ENCODE measurements at places on chromosomes 6 and 20.
A peak's percentile ranks its signal among the peaks of the same experiment; 100 is the strongest.

GRCh38 chr6:138145402-138145801, 16.3 kb upstream of the ARFGEF3 start:
- DNase-seq, result no peak

- DNase-seq, result peak; percentile 46
Measured at GRCh38 chr6:56849896-56850295, 105.0 kb upstream of the BEND6 start.

- DNase-seq, result no peak
Measured at GRCh38 chr20:57670288-57671071, 39.3 kb downstream of the PMEPA1 start.

DNA sequence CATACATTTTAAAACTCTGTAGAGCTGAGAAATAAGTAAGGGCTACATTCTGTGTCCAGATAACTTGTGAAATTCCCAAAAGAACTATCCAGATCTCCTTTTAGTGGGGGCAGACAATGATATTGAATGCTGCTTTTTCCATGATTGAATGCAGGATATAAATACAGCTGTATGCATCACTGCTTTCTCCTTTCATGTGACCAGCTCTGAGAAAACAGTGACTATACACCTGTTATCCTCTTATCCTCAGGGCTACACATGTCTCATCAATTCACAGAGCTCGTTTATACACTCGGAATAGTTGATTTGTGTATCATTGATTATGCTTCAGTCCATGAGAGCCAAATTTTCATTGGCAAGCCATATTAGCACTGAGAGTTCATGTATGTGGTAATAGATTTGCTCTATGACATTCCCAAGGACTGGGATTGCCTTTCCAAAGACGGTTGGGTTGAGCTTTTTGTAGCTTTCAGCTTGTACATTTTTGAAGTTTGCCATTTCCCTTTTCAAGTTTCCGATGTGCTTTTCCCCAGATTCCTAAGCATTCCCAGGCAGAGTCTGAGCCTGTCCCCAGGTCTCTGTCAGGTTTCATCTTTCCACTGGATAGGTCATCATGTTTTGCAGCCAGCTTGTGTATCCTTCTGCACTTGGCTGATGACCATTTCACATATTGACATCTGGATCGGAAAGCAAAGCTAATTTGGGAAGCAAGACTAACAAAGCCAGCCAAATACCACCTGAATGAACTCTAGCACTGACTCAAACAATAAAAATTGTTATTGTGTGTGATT, 97.7 kb downstream of the RFX6 start:
- no peak for DNase-seq

GRCh38 chr6:131199568-131200272, 64.5 kb downstream of the AKAP7 start:
- DNase-seq, result peak; percentile 57

DNA sequence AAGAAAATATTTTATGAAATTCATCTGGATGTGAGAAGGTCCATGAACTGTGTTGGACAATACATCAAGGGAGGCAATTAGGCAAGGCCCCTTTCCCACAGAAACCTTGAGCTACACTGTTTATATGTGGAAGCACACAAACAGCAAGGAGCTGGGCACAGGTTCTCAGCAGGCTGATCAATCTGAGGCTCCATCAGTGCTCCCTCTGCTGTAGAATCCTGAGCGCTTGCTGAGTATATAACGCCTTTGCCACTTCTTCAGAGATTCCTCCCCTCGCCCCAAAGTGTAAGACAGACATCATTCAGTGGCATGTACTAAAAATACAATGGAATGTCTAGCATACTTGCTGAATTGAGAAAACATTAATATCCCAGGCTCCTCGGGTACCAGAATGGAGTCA, 146.9 kb downstream of the PRKN start:
- no peak for DNase-seq

DNA sequence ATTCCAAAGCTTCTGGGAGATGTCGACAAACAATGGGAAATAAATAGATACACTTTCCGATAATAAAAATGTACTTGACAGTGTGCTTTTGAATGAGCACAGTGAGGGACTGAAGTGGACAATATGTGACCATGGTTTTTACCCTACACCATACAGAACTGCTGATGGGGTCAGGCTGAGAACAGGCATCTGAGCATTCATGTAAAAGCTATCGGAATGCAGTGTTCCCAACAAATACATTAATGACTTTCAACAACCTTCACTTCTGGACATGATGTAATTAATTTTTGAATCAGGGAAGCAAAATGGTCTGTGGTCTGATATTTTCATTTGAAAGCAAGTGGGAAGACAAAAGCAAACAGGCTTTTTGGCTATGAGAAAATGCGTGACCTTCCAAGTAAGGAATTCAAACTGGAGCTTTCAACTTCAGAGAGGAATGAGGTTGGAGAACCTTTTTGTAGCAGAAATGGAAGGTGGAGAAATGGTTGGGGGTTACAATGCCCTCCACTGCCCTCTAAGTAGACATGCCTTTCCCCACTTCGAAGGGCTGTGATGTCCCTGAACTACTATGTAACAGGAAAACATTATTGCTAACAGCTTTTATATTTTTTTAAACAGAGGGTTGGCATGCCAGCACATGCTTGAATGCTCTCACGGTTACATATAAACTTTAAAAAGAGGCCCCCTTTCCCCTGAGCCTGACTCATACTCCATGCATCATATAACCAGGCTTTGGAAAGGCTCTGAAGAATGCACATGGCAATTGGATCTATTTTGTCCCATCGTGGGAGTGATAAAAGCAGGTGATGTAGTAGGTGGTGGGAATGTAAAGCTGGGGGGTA, 203.5 kb upstream of the CITED2 start:
- peak; percentile 92 for DNase-seq

DNA sequence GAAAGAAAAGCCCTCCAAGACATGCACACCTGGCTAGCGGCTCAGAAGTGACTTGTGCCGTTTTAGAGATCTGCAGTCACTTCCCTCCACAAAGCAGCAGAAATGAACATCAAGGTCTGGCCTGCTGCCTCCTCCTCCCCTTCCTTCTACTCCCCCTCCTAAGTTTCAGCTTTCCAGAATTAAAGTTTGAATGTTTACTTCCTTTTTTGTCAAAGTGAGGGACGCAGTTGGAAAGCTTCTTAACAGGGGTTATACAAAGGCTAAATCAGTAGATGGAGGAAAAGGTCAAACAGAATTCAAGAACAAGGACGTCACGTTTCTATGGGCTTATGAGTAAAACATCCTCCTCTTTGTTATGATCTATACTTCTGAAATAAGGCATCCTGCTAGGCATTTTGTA, 227.7 kb downstream of the SLC35F1 start:
- no peak for DNase-seq

DNA sequence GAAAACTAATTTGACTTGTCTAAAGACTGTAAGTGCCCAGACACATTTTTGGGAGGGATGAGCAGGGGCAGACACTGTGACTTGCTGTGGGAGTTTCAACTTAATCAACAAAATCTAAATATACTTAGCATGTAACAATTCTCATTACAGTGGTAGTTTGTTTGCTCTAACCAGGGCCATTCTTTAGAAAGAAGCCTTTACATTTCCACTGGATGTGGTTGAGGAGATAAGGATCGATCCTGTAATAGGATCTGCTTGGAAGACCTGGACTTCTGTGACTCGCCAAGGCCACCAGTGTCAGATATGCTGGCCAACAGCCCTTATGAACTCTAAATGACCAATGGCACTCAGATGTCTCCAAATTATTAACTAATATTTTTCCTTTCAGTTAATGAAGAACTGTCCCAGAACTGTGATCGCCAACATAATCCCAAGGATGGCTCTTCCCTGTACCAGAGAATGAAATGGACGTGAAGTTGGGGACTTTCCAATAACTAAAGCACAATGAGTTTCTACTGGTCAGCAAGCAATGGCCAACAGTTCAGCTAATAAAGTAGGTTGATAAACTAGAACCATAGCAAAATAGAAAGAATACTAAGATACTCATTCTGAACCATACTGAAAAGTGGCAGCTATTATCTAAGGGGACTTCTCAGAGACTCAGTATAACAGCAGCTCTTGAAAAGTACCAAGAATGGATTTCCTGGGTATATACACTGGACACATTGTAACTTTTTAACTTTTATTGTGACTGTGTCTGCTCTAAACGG, 7.5 kb downstream of the SMLR1 start:
- DNase-seq, result no peak

DNA sequence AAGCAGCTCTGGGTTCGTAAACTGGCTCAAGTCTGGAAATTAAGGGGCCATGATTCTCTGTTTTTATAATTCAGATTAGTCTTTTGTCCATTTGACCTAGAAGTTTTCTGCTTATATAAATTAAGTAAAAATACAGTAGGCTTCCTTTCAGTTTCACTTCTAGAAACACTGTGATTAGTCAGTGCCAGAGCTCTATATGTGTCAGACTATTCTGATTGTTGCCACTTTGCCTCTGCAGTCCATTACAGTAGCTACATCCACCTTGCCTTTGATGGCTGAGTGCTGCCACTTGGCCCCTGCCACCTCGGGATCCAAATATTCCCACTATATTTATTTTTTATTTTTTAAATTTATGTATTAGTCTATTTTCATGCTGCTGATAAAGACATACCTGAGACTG, 7.9 kb downstream of the ZC2HC1B start:
- no peak for DNase-seq

DNA sequence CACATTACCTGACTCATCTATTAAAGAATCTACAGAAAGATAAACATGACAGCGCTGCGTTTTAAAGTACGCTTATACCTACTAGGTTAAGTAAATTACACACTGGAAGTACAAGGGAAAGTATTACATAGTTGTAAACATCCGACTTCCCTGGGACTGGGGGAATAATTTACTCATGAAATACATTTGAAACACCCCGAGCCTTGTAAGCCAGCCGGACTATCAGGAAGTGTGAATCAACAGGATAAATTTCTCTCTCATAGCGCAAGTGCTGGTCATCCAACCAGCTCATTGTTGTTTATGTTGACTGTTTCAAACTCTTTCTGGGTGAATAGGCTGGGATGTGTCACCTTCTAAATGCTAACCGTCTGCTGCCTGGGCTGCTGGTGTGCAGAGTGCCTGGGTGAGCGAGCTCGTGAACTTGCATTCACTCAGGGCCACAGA, 4.9 kb downstream of the BMP6 start:
- DNase-seq, result peak; percentile 57

DNA sequence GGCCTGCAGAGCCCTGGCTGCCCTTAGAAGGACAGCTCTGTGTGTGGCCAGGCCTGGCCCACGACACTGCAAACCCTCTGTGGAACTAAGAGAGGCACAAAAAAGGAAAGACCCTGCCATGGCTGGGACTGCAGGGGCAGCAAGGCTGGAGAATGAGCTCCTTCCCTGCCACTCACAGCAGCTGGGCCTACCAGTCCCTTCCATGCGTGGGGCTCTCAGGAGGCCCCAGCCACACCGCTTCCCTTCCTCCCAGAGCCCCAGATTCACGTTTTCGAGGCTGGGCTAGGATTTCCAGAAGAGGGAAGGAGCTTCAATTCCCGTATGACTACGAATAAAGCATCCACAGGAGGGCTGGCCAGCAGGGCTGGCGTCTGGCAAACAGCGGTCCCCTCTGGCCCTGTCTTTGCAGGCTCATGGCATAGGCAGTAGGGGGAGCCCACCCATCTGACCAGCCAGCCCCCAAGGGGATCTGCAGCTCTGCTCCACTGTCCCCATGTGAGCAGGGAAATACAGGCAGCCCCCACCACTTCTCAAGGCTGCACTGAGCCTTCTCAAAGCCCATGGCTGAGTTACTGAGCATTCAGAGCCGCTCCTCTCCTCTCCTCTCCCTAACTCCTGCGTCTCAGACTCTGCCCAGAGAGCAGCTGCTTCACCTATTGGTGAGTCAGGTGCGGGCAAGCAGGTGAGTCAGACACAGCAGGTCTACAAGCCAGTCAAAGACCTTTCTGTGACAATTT, 53.1 kb downstream of the NINL start:
- DNase-seq, result no peak

- DNase-seq, result no peak
Measured at GRCh38 chr20:50003253-50003656, 20.5 kb downstream of the SNAI1 start.

DNA sequence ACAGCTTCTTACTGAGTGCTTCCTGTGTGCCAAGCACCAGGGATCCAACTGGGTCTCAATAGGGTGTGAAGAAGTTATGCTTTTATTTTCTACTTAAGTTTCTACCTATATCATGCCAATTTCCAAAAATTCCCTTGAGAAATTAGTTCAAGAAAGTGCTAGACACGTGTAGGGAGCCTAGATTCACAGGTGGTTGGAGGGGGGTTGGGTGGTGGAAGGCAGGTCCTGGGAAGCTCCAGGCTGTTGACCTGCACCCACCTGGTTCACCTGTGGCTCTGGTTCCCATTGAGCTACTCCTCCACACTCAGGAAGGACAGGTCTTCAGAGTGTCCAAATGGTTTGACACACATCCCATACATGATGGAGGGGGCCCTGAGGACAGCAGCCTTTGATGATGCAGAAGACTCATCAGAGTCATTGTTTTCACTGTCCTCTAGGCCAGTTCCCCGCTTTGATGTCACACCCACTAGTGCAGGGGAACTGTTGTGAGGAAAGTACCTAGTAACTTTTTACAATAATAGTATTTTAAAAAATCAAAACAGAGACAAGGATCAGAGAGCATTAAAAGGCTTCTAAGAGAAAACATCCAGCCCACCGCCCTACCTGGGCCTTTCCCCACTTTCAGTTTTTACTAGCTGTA, 39.8 kb upstream of the MYL9 start:
- DNase-seq, result no peak

DNA sequence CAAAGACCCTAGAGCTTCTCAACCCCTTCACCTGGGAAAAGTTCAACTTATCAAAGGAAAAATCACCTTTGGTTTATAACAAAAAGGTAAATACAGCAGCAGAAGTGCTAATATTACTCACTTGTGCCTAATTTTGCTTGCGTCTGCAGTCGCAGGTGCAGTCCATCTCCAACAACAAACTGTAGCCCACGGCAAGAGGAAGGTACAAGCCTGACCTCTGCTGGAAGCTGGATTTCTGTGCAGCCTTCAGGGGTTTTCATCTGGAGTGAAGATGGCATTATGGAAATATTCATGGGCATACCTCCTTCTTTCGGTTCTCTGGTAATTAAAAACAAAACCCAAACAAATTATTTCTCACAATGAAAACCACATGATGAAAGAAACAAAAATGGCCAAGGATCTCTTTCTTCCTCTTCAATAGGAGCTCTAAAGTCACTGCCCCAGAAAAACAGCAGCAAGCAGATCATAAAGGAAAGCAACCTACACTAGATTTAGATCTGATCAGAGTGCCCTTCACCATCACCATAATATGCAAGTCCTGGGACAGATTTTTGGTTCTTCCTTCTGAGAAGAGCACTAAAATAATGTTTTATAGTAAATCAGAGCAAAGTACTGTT, 7.8 kb downstream of the UBE3D start:
- peak; percentile 54 for DNase-seq
